ENCODE measurements at places on chromosomes 11 and 22. TPM values are rescaled to one million over a fixed set of nuclear protein-coding genes. Genes with fewer than 3 reads are reported as not detected.

MUC2 gene
- total RNA-seq, result not detected

CDC45 gene
- total RNA-seq, result 23.5 TPM

MYOD1 gene
- not detected for total RNA-seq

HOATZ gene
- 0.72 TPM for total RNA-seq

BMAL1 gene
- 6.0 TPM for total RNA-seq

ENTHD1 gene
- not detected for total RNA-seq

CAPN5 gene
- total RNA-seq, result 19.6 TPM

TENM4 gene
- 85.4 TPM for total RNA-seq

GRCh38 chr11:63920939-63921417, 4.0 kb upstream of the RCOR2 start:
- H3K36me3 ChIP-seq, result no peaks in the 10 kb centered on the region
- no peaks in the 10 kb centered on the region for H3K27me3 ChIP-seq
- no peak overlapping the region for H3K4me3 ChIP-seq

DNA sequence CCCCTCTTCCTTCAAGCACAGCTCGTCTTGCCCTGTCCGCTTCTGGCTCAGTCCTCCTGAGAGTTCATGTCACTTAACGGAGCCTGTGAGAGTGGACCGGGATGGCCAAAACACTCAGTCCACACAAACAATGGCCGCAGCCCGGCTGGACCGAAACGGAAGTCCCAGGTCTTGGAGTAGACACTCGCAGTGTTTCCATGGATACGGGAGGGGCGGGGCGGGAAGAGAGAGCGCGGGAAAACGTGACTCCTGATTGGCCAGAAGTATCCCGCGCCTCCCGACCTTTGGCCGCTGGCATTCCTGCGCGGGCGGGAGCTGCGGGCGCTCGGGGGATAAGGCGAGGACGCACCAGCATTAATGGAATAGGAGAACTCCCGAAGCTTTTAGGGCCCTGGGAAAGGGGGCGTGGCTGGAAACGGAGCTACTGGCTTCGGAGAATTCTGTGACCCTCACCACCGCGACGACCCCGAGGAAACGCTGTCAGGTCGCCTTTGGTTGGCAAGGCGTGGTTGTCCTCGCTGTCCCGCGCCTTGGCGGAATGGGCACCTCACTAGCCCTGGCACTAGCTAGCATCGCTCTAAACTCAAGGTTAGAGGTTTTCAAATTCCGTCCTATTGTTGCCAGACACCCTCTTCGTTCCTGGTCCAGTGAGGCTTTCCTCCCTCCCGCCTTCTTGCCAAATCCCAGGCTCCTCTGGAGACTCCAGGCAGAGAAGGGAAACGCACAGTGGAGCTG, at the start of the genes NLRP14 and ZNF214:
Gene NLRP14, plus strand, starts transcription at position 297 of the 735 bp plus-strand sequence. CDS start 18,108 bp downstream, outside the sequence.
Gene ZNF214, minus strand, starts transcription at position 164 of the 735 bp plus-strand sequence. CDS start 17,511 bp downstream, outside the sequence.
- H3K4me1 ChIP-seq, result no peaks in the 10 kb centered on the region
- peaks cover 17% of the 10 kb centered on the region for H3K27me3 ChIP-seq
- no peaks in the 10 kb centered on the region for H3K36me3 ChIP-seq
- peak within 1 kb of the TSS; percentile 73 for H3K27ac ChIP-seq
- DNase-seq, result peak; percentile 98

- H3K27me3 ChIP-seq, result no peaks in the 10 kb centered on the region
- H3K4me1 ChIP-seq, result peaks cover 10% of the 10 kb centered on the region
- no peak for DNase-seq
- peaks cover 40% of the 10 kb centered on the region for H3K36me3 ChIP-seq
Measured at GRCh38 chr11:67397536-67397935, 4.1 kb downstream of the PPP1CA start.

GRCh38 chr11:110028921-110029320, 64.3 kb upstream of the ZC3H12C start:
- no peak for DNase-seq
- H3K4me1 ChIP-seq, result peaks cover 22% of the 10 kb centered on the region
- H3K27me3 ChIP-seq, result no peaks in the 10 kb centered on the region
- H3K4me3 ChIP-seq, result no peak overlapping the region
- no peak overlapping the region for H3K27ac ChIP-seq

DNA sequence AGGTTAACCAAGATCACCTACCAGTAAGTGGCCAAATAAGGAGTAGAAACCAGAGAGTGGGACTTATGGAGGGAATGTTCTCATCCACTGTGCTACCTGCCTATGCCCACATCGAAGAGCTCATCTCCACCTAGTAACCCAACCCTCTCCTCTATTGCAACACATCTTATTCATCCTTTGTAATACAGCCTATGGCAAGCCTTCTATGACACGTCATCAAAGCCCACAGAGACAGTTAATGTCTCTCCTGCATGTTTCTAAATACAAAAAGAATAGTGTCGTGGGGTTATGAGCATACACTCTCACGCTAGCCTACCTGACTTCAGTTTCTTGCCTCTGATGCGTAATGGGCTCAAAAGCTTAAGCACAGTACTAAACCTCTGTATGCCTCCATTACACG, 1158.1 kb upstream of the TENM4 start:
- DNase-seq, result no peak
- H3K27me3 ChIP-seq, result no peaks in the 10 kb centered on the region
- H3K4me3 ChIP-seq, result no peak overlapping the region
- no peak overlapping the region for H3K27ac ChIP-seq
- H3K36me3 ChIP-seq, result no peaks in the 10 kb centered on the region

GRCh38 chr11:95563173-95563572, 226.4 kb downstream of the FAM76B start:
- no peak overlapping the region for H3K4me3 ChIP-seq
- no peaks in the 10 kb centered on the region for H3K27me3 ChIP-seq
- no peaks in the 10 kb centered on the region for H3K36me3 ChIP-seq
- H3K27ac ChIP-seq, result no peak overlapping the region

DNA sequence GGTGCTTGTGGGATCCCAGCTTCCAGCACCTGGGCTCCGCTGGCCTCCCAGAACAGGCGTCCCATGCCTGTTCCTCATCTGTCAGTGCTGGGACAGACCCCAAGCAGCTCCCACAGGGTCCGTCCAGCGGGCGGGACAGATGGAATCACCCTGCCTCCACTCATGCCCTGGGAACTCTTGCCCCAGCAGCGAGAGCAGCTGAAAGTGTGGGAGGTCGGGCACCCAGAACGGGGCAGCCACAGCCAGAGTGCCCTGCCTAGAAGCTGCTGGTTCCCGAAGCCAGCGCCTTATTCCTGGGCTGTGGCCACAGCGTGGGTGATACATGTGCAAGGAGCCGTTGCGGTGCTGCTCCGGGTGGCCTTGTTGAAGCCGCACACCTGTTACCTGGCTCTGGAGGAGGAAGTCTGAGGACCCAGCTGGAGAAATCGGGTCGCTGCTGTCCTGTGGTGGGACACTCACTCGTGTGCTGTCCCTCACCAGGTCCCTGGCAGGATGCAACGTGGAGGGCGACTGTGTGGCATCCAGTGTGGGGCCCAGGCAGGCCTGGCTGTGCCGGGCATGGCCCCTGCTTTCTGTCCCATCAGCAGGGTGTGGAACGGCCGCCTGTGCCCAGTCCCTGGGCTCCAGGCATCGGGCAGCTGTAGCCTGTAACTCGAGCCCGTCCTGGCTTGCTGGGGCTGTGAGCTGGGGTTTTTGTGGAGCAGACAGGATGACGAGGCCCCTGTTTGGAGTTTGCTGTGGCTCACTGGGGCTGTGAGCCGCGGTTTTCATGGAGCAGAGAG, 16.2 kb downstream of the GRAMD4 start:
- H3K4me1 ChIP-seq, result no peaks in the 10 kb centered on the region
- no peak overlapping the region for H3K27ac ChIP-seq
- H3K27me3 ChIP-seq, result no peaks in the 10 kb centered on the region
- no peak overlapping the region for H3K4me3 ChIP-seq
- peak; percentile 64 for DNase-seq

GRCh38 chr22:39707816-39708215, 137.3 kb downstream of the CACNA1I start:
- no peak for DNase-seq
- H3K27ac ChIP-seq, result no peak overlapping the region
- H3K27me3 ChIP-seq, result peaks cover 17% of the 10 kb centered on the region
- no peaks in the 10 kb centered on the region for H3K4me1 ChIP-seq
- H3K36me3 ChIP-seq, result no peaks in the 10 kb centered on the region

GRCh38 chr11:88357323-88358039, 19.9 kb upstream of the CTSC start:
- H3K27ac ChIP-seq, result no peak overlapping the region
- no peaks in the 10 kb centered on the region for H3K4me1 ChIP-seq
- no peak for DNase-seq
- H3K27me3 ChIP-seq, result no peaks in the 10 kb centered on the region

GRCh38 chr11:27726981-27727380, 26.7 kb upstream of the BDNF start:
- no peak for DNase-seq
- H3K36me3 ChIP-seq, result no peaks in the 10 kb centered on the region
- no peak overlapping the region for H3K27ac ChIP-seq
- H3K4me1 ChIP-seq, result no peaks in the 10 kb centered on the region
- H3K4me3 ChIP-seq, result no peak overlapping the region
- peaks cover 82% of the 10 kb centered on the region for H3K27me3 ChIP-seq

DNA sequence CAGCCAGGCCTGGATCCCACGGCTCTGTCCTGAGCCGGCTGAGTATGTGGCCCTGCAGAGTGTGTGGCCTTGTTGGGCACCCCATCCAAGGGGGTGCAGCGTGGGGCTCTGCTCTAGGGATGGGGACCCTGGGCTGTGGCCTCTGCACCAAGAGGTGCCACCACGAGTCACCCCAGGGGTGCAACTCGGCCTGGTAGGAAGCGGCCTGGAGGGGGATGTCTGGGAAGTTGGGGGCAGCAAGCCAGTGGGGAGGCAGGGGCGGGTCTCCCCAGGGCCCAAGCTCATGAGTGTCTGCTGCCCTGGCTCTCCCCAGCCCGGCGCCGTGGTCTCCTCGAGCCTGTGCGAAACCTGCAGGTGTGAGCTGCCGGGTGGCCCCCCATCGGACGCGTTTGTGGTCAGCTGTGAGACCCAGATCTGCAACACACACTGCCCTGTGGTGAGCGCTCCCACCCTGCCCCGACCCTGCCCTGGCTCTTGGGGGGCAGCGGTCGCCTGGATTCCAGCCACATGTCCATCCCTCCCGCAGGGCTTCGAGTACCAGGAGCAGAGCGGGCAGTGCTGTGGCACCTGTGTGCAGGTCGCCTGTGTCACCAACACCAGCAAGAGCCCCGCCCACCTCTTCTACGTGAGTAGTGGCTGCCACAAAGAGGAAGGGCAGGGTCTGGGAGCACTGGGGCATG, 24.2 kb upstream of the MUC5B start:
- H3K4me1 ChIP-seq, result no peaks in the 10 kb centered on the region
- H3K27ac ChIP-seq, result no peak overlapping the region
- no peaks in the 10 kb centered on the region for H3K27me3 ChIP-seq
- H3K36me3 ChIP-seq, result no peaks in the 10 kb centered on the region
- H3K4me3 ChIP-seq, result no peak overlapping the region

GRCh38 chr11:111540114-111540936, at the start of gene LAYN:
TSS of gene LAYN (plus strand) at chr11:111540720. CDS start at chr11:111540844, 124 bp downstream.
- DNase-seq, result peak; percentile 83
- peak within 1 kb of the TSS; percentile 77 for H3K4me3 ChIP-seq
- no peaks in the 10 kb centered on the region for H3K36me3 ChIP-seq
- no peaks in the 10 kb centered on the region for H3K4me1 ChIP-seq
- H3K27ac ChIP-seq, result no peak within 1 kb of the TSS
- H3K27me3 ChIP-seq, result peaks cover 91% of the 10 kb centered on the region

DNA sequence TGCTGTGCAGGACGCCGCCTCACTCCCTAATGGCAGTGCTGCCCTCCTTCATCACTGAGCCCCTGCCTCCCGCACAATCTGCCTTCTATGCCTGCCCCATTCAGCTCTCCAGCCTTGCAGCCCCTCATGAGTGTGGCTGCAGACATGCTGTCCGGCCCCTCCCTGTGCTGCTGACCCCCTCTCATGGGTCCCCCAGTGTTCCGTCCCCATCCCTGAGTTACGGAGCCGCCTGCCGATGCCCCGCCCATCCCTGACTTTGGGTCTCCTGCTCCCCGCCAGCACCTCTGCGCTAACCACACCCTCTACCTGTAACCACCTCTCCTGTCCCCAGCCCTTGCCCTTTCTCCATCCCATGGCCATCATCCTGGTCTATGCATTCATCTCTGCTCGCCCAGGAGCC, 33.3 kb downstream of the CTTN start:
- DNase-seq, result no peak
- no peaks in the 10 kb centered on the region for H3K4me1 ChIP-seq
- H3K36me3 ChIP-seq, result peaks cover 88% of the 10 kb centered on the region
- no peak overlapping the region for H3K27ac ChIP-seq

GRCh38 chr11:116422956-116423600, 349.7 kb downstream of the BUD13 start:
- H3K4me3 ChIP-seq, result no peak overlapping the region
- H3K4me1 ChIP-seq, result peaks cover 11% of the 10 kb centered on the region
- H3K27me3 ChIP-seq, result no peaks in the 10 kb centered on the region

GRCh38 chr11:13538044-13538443, 42.2 kb upstream of the PTH start:
- no peak overlapping the region for H3K27ac ChIP-seq
- no peak overlapping the region for H3K4me3 ChIP-seq
- H3K36me3 ChIP-seq, result no peaks in the 10 kb centered on the region
- peaks cover 5% of the 10 kb centered on the region for H3K4me1 ChIP-seq

DNA sequence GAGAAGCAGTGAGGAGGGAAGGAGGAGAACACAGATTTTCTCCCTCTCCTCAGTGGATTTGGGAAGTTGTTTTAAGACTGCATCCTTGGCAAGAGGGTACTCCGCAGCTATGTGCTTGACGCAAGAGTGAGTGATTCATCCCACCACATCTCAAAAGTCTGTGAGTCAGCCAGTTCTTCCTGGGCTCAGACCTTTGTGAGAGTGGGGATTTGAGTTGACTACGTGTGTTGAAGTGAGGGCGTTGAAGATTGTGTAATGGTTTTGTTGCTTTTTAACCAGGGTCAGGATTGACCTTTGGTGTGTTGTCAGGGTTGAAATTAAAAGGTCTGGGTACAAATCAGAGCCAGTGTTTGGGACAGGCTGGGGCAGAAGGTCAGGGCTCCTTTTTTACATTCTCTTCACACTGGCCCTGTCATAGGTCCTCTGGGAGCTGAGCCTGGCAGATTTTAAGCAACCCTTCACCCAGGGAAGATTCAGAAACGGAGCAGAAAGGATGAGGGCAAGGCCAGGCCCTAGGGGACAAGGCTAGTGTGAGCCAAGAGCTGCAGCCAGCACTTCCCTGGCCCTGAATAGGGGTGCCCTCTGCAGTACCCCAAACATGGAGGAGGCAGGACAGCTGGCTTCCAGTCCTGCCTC, 4.2 kb upstream of the C11orf86 start:
- no peak overlapping the region for H3K4me3 ChIP-seq
- no peak for DNase-seq
- H3K27me3 ChIP-seq, result no peaks in the 10 kb centered on the region
- no peak overlapping the region for H3K27ac ChIP-seq

DNA sequence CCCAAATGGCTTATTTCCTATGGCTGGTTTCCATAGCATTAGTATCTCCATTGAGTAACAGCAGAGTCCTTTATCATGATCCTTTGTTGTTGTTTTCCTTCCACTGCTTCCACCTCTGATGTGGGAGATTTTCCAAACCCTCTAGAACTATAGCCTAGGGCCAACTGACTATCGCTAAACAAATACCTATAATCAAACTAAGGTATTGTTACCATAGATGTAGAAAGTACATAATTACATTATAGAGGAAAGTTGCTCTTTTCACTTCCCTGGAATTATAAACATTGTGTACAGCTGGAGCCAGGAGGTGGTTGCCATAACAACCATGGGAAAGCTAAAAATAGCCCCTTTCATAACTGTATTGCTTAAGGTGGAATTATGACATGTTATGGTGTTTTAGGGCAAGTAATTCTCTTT, 47.0 kb upstream of the ALKBH3 start:
- H3K4me3 ChIP-seq, result no peak overlapping the region
- no peaks in the 10 kb centered on the region for H3K4me1 ChIP-seq
- no peaks in the 10 kb centered on the region for H3K27me3 ChIP-seq
- no peak for DNase-seq
- H3K27ac ChIP-seq, result no peak overlapping the region
- H3K36me3 ChIP-seq, result peaks cover 33% of the 10 kb centered on the region

Measured in endodermal cell (in vitro differentiated cells).